ENCODE measurements at places on chromosomes 3 and 15.

DNA sequence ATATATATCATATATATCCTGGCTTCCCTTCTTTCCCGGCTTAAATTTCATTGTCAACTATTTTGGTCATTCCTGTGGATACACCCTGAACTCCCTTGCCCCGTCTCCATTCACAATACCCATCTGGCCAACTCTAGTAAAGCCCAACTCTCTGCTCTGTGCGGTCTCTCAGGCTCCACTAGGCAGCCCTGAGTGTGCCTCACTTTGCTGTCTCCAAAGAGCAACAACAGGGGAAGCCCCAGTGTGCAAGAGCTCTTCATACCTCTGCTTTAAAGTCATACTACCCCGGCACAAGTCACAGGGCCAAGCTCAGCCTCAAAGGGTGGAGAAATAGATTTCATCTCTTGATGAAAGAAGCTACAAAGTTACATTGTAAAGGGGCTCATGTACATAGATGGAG, 18.9 kb upstream of the FEM1B start:
- no peak for DNase-seq

DNA sequence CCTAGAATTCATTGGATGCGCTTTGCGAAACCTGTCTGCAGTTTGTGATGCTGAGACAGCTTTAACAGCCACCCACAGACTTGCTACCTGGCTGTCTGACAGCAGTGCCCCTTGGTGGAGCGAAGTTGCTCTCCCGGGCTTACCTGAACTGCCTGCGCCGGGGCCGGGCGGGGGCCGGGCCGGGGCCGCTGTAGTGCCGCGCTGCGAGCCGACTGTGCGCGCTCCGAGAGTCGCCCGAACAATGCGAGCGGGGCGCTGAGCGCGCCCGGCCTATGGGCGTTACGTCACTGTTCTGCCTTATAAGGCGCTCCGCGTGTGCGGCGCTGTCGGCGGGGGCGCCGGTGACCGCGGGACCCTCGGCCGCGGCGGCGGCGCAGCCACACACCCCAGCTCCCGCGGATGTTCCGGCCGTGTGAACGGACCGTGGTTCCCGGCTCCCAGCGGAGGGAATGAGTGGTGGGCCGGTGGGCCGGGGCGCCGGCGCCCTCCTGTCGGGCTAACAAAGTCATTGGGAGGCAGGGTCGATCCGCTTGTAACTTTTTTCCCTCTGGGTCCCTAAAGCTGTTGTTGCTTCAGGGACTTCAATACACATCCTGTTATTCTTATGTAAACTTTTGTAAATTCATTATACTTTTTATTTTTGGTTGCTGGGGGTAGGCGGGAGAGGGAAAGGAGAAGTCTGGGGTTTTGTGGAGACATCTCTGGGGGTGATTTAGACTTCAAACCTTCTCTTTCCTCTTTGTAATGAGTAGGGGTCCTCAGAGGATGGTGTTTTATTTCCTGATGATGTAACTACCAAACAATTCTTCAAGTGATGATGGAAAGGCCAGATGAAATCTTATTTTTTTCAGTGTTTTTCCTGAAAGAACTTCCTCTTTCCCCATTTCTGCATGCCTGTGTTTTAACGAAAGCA, 58.5 kb downstream of the CMSS1 start:
- no peak for DNase-seq

DNA sequence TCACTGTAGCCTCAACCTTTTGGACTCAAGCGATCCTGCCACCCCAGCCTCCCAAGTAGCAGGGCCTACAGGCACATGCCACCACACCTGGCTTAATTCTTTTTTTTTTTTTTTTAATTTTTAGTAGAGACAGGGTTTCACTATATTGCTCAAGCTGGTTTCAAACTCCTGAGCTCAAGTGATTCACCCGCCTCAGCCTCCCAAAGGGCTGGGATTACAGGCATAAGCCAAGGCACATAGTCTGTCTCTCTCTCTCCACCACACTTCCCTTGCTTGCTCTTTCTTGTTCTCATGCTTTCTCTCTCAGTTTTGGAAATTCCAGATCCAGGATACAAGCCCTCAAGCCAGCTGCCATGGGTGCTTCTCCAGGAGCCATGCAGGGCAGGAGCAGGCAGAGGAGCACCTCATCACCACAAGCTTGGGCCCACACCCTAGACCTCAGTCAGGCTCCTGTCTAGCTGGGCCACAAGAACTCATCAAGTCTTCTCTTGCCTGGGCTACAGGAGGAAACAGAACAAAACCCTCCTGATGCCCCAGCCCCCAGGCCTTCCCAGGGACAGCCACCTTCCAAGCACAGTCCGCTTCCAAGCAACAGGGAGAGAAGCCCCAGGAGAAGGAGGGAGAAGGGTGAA, 145.3 kb upstream of the LPP start:
- no peak for DNase-seq

- DNase-seq = no peak
Observed at GRCh38 chr3:34284959-34285826, 486.8 kb downstream of the PDCD6IP start.
